ENCODE measurements at places on chromosomes 4 and X. TPM values are rescaled to one million over a fixed set of nuclear protein-coding genes. Genes with fewer than 3 reads are reported as not detected.

MGAT4D gene
- not detected for polyA plus RNA-seq

MID1IP1 gene
- polyA plus RNA-seq = 34.0 TPM

SORBS2 gene
- 111 TPM for polyA plus RNA-seq

ADH1C gene
- 2.8 TPM for polyA plus RNA-seq

PNMA3 gene
- not detected for polyA plus RNA-seq

NXF2B gene
- polyA plus RNA-seq = not detected

TMEM156 gene
- polyA plus RNA-seq = 0.25 TPM

PCDH10 gene
- 5.0 TPM for polyA plus RNA-seq

SYTL4 gene
- 3.6 TPM for polyA plus RNA-seq

TXK gene
- 0.87 TPM for polyA plus RNA-seq

SCML2 gene
- 2.1 TPM for polyA plus RNA-seq

RENBP gene
- polyA plus RNA-seq = 10.5 TPM

PNMA6A gene
- polyA plus RNA-seq = 0.74 TPM

PCDH19 gene
- polyA plus RNA-seq = 0.13 TPM

DMP1 gene
- not detected for polyA plus RNA-seq

GPM6B gene
- polyA plus RNA-seq = 15.4 TPM

P2RY4 gene
- polyA plus RNA-seq = not detected

CCDC110 gene
- 5.3 TPM for polyA plus RNA-seq

SLC26A1 gene
- polyA plus RNA-seq = 0.87 TPM

SPANXN3 gene
- polyA plus RNA-seq = not detected

EPGN gene
- 7.1 TPM for polyA plus RNA-seq

CFAP299 gene
- not detected for polyA plus RNA-seq

IL2RG gene
- 7.6 TPM for polyA plus RNA-seq

TIMP1 gene
- 3,088 TPM for polyA plus RNA-seq

RNF150 gene
- polyA plus RNA-seq = 2.8 TPM

YY2 gene
- not detected for polyA plus RNA-seq

PNMA5 gene
- polyA plus RNA-seq = not detected

BST1 gene
- polyA plus RNA-seq = 4.6 TPM

ADGRL3 gene
- polyA plus RNA-seq = 14.8 TPM

ESX1 gene
- polyA plus RNA-seq = not detected

GYG2 gene
- 0.13 TPM for polyA plus RNA-seq

ZIC3 gene
- polyA plus RNA-seq = 0.25 TPM

TMEM271 gene
- not detected for polyA plus RNA-seq

SSX3 gene
- polyA plus RNA-seq = not detected

CTAG1A gene
- polyA plus RNA-seq = not detected

ZDHHC15 gene
- 0.88 TPM for polyA plus RNA-seq

PABPC4L gene
- 0.23 TPM for polyA plus RNA-seq

GAB1 gene
- 10.5 TPM for polyA plus RNA-seq

HAND2 gene
- 36.7 TPM for polyA plus RNA-seq

ZNF157 gene
- 0.23 TPM for polyA plus RNA-seq
